NAMALWA (cell line): ENCODE measurements at places on chromosomes 6 and 20.

DNA sequence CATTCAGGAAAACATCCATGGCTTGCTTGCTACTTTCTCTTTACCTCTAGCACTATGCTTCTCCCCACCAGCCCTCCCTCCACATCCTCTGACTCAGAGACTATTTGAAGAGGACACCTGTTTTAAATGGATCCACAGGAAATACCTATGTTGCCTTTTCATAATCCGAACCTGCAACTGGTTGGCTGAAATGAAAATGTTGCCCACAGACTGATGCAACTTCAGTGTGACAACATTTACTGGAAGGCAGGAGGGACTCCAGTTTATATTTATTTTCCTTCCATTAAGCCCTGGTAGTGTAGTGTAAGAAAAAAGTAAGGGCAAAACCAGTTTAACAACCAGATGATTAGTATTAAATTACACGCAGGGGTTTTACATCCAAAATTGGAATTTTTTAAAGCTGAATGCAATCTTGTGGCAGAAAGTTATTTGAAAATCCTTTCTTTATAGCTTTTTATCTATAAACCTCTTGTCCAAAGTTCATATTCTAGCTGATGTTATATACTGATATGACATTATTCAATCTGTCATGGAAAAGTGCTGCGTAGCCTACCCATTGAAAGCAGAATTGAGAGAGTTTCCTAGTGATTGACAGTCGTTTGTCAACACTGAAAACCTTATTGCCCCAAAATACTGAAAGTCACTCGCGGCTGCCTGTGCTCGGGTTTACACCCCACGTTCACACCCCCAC is 881 bp upstream of the AIG1 start:
- DNase-seq: peak; percentile 38

DNA sequence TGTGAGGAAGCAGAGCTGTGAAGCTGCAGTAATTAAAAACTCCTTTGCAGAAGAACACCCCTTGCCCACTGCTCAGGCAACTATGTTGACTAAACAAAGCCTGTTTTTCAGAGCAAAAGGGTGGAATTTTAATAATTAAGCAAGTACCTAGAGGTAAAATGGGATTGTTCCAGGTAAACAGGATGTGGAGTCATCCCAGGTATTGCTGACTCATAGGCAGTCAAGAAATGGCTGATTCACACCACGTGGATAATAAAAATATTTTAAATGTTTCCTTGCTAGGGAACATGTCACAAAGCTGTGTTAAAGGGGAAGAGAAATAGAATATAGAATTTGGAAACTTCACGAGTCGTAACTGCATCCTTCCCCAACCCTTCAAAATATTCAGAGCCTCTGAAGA is 491.8 kb downstream of the BTBD3 start:
- DNase-seq: no peak

GRCh38 chr6:91288741-91289140 is 701.9 kb upstream of the MAP3K7 start:
- no peak for DNase-seq

DNA sequence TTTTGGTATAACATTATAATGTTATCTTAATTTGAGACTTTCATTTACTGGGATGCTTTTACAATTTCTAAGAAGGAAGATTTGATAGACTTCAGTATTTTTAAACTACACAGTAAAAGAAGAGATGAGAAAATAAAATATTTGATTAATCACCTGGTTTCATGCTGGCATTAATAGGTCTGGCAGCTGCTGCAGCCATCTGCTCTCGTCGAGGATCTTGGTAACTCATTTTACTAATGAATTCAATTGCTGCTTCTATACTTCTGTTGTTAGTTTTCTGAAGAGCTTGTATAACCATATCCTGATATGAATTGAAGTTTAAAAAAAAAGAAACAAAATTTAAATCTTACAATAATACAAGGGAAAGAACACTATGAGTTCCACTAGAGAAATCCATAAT is 23.0 kb downstream of the LATS1 start:
- DNase-seq: no peak

DNA sequence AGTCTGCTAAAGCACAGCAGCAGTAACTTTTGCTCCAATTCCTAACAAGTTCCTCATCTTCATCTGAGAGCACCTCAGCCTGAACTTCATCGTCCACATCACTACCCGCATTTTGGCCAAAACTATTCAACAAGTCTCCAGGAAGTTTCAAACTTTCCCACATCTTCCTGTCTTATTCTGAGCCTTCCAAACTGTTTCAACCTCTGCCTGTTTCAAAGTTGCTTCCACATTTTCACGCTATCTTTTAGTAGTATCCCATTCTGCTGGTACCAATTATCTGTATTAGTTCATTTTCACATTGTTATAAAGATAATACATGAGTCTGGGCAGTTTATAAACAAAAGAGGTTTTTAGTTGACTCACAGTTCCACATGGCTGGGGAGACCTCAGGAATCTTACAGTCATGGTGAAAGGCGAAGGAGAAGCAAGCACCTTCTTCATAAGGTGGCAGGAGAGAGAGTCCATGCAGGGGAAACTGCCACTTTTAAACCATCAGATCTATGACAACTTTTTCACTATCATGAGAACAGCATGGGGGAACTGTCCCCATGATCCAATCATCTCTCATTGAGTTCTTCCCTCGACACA is 99.4 kb upstream of the GRIK2 start:
- no peak for DNase-seq

- DNase-seq: no peak
These were observed 34.7 kb downstream of the FAM184A start for GRCh38 chr6:119043783-119044182.

DNA sequence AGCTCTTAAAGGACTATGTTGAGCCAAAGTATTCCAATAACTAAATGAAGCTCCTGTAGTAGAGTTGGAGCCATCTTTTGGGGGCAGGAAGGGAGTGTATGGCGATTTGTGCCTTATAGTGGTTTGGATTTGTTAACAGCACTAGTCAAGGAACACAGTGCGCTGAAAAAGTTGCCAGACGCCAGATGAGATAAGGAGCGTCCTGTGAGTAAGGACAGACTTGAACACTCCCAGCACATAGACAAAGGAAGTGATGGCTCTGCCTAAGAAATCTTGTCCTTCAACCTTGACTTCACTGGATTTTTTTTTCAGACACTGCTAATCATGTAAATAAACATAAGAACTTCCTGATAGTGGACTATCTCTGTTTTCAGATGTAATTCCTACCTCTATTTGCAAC is 136.9 kb downstream of the TRMT11 start:
- no peak for DNase-seq

GRCh38 chr6:152309648-152310047 is 327.5 kb downstream of the SYNE1 start:
- no peak for DNase-seq

DNA sequence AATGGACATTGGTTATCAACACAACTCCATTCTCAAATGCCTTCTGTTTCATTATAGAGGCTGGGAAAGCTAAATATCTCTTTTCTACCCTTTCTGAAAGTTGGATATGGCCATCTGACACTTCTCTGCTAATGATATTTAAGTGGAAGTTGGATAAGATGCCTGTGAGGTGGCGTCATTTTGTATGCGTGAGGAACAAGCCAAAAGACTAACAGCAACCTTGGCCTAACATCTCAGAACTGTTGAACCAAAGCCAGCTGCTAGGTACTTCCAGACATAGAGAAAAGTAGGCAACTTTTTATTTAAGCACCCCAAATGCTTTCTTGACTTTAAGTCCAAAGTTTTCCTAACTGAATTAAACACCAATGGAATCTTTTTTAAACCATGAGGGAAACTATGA is 708.4 kb downstream of the CD109 start:
- DNase-seq: no peak

DNA sequence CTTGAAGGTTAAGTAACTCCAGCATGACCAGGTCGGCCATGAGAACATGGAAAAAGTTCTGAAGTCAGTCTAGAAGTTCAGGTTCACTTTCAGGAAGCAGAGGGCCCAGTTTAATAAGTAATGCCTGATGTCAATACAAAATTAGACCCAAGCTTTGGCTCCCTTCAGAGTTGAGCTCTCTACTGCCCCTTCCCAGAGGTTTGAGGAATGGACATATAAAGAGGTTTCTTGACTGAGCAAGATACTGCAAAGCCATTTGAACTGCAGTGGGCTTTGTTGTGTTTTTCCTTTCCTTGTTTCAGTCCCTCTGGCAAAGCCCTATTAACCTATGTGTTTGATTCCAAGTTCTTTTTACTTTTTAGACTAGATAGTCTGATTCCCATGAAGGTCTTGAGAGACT is 97.8 kb upstream of the PREP start:
- DNase-seq: peak; percentile 7

DNA sequence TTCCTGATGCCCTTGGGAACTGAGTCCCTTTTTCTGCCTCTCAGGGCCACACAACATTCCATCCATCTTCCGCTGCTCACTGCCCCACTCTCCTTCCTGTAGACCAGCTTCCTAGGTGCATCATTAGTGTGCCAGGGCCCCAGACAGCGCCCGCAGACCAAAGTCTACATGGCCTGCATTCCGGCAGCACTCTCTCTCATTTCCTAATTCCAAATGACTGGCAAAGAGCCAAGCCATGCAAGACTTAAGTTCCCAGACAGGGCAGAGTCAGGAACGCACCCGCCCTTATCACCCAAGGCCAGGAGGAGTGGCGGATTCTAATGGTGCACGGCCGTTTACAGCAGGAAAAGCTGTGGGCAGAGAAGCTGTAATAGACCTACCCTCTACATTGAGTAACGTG is 159.8 kb upstream of the ARID1B start:
- no peak for DNase-seq

GRCh38 chr6:46510651-46511050 is 19.4 kb upstream of the RCAN2 start:
- DNase-seq: no peak

DNA sequence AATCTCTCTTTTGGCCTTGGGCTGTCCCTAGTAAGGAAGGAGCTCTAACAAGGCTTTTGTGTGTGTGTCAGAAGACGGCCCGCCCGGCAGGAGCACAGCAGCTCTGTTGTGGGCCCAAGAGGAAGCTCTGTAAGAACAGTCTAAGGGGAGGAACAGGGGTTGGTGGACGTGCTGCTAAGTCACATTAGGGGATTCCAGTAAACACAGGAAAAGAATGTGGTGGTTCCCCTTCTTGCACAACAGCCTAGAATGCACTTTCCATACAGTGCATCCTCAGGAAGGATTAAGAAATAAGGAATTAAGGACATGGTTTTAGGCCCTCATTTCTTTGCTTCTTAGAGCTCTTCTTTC is 114.5 kb downstream of the RNF144B start:
- DNase-seq: no peak

DNA sequence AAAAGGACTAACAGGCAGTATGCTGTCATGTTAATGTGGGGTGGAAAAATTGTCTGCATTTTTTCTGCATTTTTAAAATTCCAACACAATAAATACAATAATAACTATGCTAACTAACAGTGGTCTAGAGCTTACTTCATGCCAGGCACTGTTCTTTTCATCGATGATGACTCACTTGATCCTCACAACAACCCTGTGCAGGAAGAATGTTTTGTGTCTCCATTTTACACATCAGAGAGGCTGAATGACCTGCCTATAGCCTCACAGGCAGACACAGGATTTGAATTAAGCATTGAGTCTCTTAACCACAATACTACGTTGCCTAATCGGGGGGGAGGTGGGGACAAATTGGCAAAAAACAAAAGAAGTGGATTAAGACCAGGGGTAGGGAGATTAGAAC is 26.9 kb upstream of the FANCE start:
- no peak for DNase-seq

DNA sequence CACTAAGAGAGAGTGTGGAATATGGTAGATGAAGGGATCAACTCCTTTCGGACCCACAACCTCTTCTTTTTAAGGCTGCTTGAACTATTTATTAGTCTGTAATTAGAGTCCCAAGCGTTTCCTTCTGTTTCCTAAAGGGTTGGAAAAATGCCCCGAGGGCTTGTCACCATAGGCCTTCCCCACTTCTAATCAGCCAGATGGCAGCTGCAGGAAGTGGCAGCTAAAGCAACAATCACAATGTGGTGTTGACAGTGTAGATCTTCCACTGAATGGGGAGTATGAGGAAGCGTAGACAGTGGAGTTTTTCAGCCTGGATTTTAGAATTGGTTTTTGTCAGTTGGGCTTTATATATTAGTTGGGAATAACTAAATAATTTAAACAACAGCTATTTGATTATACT is 40.6 kb downstream of the SLC35D3 start:
- DNase-seq: no peak

DNA sequence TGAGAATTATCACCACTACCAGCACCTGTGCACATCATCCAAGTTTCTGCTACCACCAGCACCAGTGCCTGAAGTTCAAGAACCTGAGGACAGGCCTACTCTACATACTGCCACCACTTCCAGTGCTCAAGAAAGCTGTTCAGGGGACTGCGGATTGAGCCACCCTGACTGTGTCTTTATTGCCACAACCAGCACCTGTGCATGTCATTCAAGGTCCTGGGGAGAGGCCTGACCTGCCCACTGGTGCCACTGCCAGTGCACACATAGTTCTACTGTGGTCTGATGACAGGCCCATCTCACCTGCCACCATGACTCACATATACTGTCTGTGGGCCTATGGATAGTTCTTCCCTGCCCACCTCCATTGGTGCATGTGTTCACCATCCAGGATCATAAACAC is 559.4 kb downstream of the COL12A1 start:
- no peak for DNase-seq

DNA sequence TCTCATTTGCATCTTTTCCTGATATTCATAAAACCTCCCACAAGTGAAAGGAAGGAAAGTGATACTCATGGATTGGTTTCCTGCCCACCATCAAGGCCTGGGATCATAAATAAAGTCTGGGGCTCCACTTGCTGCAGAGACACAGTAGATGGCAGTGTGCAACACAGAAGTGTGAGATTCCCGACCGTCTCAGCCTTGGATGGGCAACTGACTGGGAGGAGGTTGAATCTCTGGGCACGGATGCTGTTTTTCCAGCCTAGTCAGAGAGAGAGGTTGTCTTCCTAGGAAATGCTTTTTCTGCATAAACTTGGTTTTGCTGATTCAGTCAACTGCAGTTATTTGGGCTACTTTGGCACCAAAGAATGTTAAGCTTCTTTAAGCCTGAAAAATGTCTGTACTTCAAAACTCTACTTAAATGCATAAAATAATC is 9.9 kb upstream of the RFPL4B start:
- DNase-seq: peak; percentile 7

GRCh38 chr6:11431455-11431937 is 106.1 kb upstream of the TMEM170B start:
- DNase-seq: no peak

DNA sequence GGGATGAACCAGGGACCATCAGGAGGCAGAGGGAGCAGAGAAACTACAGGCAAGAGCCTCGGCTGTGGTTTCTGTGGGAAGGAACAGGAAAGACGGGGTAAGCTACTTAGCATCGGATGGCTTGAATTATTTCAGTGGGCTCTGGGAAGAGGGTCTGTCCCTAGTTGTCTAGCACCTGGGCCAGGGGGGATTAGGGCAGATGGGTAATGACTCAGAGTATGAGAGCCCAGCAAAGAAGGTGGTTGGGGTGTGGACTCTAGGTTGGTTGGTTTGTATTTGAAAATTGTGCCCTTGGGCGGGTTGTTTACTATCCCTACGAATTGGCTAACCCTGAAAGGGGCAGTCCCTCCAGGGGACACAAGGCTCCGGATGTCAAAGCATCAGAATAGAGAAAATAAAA is 148.5 kb upstream of the TAB2 start:
- DNase-seq: no peak

- DNase-seq: no peak
These were observed 835.8 kb downstream of the GRIK2 start for GRCh38 chr6:102229271-102229670.
